ENCODE measurements at places on chromosomes 1 and 21.

DNA sequence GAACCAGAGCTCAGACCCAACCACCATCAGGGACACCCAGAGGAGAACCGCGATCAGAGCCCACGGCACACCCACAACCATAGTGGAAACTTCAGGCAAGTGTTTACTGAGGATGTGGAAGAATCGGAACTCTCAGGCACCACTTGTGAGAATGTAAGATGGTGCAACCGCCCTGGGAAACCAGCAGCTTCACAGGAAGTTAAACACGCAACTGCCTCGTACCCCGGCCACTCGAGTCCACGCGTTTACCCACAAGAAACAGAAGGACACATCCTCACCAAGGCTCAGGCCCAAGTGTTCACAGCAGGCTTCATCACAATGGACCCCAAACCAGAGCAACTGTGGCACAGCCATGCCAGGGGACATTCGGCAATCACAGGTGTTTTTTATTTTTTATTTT, 51.4 kb upstream of the COL6A2 start:
- DNase-seq: no peak

DNA sequence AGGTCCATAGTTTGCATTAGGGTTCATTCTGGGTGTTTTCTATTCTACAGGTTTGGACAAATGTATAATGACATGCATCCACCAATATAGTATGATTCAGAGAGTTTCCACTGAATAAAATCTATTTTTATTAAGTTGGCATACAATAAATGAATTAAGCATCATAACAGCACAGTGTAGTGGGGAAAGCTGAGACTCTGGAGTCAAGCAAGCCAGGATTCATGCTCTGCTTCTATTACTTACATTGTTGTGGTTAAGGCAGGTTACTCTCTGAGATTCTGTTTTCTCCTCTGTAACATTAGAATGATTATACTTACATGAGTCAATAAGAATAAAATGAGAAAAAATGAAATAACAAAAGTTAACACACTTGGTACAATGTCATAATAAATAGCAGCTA, 131.3 kb downstream of the SLC30A10 start:
- DNase-seq: no peak

DNA sequence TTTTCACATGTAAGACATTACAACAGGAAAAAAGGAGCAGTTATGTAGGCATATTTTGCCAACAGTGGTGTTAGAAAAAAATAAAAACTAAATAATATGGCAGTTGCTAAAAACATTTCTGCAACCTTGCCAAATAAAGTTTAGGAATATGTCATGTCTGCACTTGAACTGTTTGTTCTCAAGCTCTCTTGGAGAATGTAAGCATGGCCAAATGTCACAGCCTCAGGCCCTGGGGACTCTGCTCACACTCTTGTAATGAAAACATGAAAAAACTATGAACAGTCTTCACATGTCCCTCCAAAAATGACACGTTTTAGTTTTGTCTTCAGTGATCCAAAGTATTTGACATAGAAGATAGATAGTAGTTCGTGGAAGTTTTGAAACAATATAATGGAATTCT, 753.3 kb downstream of the LTN1 start:
- no peak for DNase-seq

DNA sequence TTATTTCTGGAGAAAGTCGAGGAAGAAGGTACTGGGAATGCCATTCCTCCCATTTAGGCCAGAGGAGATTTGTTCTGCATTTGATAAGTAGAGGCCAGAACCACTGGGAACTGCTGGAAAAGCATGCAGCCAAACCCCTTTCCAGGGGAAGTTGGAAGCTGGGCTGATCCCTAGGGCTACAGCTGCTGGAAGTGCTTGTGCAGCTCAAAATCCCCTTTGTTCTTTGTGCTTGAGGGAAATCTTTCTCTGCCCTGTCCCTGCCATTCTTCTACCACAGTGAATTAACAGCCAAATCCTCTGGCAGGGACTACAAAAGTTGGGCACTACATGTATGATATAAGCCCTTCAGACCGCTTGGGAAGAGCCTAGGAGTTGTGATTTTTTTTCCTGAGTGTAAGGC, 734.1 kb downstream of the LRRIQ3 start:
- no peak for DNase-seq

GRCh38 chr21:32702702-32703101, 25.1 kb downstream of the SYNJ1 start:
- DNase-seq: no peak

DNA sequence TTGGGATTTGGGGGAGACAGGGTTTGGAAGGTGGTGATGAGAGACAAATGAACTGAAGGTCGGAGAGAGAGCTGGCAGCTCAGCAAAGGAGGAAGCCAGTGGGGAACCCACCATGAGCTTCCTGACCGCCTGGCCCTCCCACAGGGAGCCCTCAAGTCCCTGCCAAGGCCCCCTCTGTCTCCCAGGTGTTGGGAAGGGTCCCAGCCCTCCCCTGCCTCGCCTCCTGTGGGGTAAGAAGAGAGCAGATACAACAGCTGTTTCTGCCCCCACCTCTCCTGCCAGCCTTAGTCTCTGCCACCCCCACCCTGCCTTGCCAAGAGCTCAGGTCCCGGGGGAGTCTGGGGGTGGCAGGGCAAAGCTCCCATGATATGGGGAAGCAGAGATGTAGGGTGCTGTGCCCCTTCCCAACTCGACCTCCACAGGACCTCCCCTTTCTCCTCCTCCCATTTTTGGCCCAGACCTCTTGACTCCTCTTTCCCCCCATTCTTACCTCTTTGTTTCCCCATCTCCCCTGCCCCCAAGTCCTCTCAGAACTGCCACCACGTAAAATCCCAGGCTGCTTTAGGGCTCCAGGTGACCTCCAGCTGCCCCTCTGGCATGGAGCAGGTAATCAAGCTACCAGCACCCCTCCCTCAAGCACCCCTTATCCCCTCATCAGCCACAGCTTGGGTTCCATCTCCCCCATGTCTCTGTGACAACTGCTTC, 556 bp downstream of the S100A1 start:
- DNase-seq: no peak

GRCh38 chr1:219927956-219928790, at the start of gene SLC30A10:
Gene SLC30A10, minus strand, starts transcription at chr1:219928557. Its CDS starts 117 bp downstream, at chr1:219928440.
- DNase-seq: no peak

DNA sequence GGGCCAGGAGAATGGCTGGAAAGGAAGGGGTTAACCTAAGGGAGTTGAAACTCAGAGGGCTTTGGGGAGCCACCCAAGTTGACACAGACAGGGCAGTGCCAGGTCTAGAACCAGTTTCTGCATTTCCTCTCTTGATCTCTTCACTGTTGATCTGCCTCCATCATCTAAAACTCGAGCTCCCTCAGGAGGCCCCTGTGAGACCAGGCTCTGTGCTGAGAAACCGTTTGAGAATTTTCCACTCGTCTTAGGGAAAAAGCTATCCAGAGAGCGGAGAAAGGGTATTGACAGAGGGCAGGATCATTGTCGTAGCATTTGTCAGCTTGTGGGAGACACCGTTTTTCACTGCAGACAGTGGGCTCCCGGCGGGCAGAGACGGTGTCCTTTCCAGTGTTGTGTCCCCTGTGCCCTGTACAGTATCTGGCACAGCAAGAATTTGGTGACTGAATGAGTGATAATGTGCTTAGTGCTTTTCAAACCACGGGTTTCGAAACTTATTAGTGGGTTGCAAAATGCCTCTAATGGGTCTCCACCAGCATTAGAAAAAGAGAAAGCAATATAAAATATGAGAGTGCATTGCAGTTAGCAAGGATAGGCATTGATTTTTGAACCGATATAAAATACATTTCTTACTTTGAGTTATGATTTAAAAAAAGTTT, 31.1 kb downstream of the PROK1 start:
- no peak for DNase-seq

- DNase-seq: peak; percentile 66
These were observed 15.2 kb upstream of the GPR153 start for GRCh38 chr1:6275826-6276782.

DNA sequence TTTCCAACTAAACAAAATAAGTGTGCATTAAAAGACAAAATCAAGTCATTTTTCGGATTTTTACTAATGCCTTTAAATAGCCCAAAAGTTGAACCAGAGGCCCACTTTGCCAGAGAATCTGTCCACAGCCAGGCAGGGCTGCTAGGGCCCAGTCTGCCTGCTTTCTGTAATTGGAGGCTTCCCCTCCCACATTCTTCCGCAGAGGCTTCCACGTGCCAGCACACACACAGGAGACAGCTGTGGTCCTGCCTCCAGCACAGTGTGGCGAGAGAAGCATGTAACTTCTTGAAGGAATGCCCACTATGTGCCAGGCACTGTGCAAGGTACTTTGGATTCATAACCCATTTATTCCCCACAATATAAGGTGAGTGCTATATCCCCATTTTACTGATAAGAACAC, 11.3 kb upstream of the PDZK1IP1 start:
- no peak for DNase-seq

DNA sequence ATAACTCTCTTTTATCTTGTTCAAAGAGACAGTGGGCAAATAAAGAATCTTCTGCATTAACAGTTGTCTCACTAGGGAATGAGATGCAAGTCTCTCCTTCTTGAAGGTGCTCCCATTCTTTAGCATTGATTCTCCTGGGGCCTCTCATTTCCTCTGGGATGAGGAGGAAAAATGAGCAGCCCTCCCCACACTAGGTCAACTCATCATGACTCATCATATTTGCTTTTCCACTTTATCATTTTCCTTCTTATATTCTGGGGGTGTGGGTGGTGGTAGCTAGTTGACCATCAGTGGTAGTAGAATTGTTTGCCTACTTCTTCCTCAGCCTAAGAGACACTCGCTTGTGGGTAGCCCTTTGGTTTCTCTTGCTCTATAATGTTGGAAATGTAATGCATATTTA, 182.0 kb upstream of the C1orf87 start:
- DNase-seq: no peak

GRCh38 chr1:200332716-200333115, 77.1 kb downstream of the ZNF281 start:
- no peak for DNase-seq

DNA sequence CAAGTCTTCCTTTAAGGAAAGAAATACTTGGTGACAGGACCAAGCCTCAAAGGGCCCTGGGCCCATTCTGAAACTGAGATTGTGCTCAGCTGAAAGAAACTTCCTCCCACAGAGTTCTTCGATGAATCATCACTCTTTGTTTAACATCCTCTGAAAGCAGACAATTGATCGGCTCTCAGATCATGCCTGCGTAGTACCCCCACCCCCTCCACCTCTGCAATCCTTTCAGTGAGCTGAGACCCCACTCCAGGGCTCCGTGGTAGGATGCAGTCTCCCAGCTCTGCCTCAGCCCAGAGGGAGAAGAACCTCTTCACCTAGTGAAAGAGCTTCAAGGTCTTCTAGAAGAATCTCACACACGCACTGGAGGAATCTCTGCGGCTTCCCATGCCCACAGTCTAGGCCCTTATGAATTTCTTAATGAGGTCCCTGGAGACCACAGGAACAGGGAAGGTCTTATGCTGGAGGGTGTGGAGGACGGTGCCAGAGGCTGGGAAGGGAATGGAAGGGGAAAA, 104.9 kb upstream of the SOD1 start:
- DNase-seq: no peak

DNA sequence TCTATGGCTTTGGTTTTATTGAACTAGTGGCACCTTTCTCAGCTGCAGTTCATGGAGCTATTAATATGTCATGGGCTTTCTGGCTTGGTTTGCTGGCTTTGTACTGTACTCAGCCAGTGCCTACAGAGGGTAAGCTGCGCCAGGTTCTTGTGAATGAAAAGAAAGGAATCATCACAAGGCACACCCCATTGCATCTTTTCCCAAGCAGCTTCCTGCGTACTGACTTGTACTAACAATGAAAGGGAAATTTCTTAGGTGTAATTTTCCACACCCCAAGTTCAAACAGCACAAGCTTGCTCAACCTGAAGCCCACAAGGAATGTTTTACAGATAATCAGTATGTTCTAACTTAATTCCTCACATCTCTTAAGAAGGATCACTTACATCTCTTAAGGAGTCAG, 78.0 kb upstream of the TNFSF18 start:
- DNase-seq: no peak

- DNase-seq: no peak
These were observed 38.0 kb downstream of the ATF3 start for GRCh38 chr1:212646588-212646987.

- DNase-seq: no peak
These were observed 3.8 kb upstream of the EDN2 start for GRCh38 chr1:41488040-41488951.

DNA sequence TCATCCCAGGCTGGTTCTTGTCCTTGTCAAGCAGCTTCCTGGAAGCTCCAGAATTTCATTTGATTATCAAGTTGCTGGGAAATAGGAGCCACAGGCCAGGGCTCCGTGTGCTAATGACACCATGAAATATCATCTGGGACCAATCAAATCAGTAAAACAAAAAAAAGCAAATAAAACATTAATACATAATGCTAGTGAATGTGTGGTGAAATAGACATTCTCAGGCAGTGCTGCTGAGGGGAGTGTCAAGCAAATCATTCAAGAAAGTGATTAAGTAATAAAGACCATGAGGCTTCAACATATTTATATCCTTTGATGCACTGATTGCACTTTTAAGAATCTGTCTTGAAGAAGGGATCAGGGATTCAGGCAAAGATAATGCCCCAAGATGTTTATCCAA, 213.7 kb downstream of the MATN1 start:
- no peak for DNase-seq

DNA sequence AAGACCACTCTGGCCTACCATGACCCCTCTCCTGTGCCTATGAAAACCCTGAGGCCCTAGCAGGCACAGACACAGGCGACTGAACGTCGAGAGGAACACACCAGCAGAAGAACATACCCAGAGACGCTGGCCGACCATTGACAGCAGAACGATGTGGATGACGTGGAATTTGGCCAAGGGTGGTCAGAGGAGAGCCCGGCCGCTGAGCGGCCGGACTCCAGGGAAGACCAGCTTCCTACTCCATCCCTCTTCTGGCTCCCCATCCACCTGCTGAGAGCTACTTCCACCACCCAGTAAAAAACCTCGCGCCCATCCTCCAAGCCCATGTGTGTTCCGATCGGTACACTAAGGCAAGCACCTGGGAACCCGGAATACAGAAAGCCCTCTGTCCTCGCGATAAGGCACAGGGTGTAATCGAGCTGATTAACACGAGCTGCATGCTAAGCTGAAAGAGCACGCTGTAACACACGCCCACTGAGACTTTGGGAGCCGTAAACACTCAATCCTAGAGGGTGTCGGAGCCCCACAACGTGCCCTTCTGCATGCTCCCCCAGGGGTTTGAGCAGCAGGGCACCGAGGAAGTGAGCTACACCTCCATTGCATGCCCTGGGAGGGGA, 150.3 kb downstream of the CENPF start:
- DNase-seq: no peak

GRCh38 chr1:208159555-208160258, 84.5 kb downstream of the PLXNA2 start:
- DNase-seq: peak; percentile 85

- DNase-seq: peak; percentile 60
These were observed 183.0 kb downstream of the CYYR1 start for GRCh38 chr21:26389971-26390641.

DNA sequence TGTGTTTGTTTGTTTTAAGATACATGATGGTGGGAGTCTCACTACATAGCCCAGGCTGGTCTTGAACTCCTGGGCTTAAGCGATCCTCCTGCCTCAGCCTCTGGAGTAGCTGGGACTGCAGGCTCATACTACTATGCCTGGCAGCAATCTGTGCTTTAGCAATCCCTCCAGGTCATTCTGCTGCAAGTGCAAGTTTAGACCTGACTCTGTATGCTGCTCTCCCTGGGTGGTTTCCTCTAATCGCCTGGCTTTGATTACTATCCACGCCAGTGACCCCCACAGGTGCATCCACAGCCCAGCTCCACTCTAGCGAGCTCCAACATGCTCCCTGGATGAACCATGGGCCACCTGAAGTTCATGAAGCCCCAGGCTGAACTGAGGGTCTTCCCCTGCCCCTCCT, 15.5 kb upstream of the PABPC4 start:
- DNase-seq: no peak

GRCh38 chr1:45543581-45544417, 6.8 kb upstream of the AKR1A1 start:
- no peak for DNase-seq

- DNase-seq: peak; percentile 54
These were observed 82.8 kb downstream of the DMRTB1 start for GRCh38 chr1:53541761-53542550.

All from fibroblast of skin of left quadriceps (primary cell).